Activated T-helper 2 cell treated with anti-CD3 and anti-CD28 coated beads, Interferon-gamma antibody, Interleukin-2, Interleukin-4, amounts not matched to agents 10 μg/mL and 5 μg/mL and 100 μg/mL, durations not matched to agents 14 hours and 24 hours and 36 hours (primary cell): ENCODE measurements at places on chromosomes 11 and 22. TPM values are rescaled to one million over a fixed set of nuclear protein-coding genes. Genes with fewer than 3 reads are reported as not detected.

Gene MS4A12
- total RNA-seq: not detected in 2 replicates

Gene EIF3D
- 300 and 316 TPM in 2 replicates for total RNA-seq

Gene ALDH3B1
- total RNA-seq: not detected in 2 replicates

Gene TMEM86A
- 0.11 and 0.55 TPM in 2 replicates for total RNA-seq

Gene LMO2
- not detected in 2 replicates for total RNA-seq

Gene EI24
- total RNA-seq: 44.4 and 50.9 TPM in 2 replicates

Gene PATE4
- total RNA-seq: not detected in 2 replicates

Gene C11orf65
- total RNA-seq: 0.43 and 0.97 TPM in 2 replicates

Gene HTR3A
- total RNA-seq: not detected in 2 replicates

Gene KLHL35
- total RNA-seq: 0.87 and 1.6 TPM in 2 replicates

Gene NOX4
- total RNA-seq: not detected in 2 replicates

Gene RTN4R
- 1.9 and 2.2 TPM in 2 replicates for total RNA-seq

Gene DENND5A
- 56.7 and 61.6 TPM in 2 replicates for total RNA-seq

Gene SLC5A12
- not detected in 2 replicates for total RNA-seq
